Muscle of leg (tissue), 16 donors: ENCODE measurements at places on chromosomes 5 and 9. TPM values are rescaled to one million over a fixed set of nuclear protein-coding genes. Genes with fewer than 3 reads are reported as not detected.
A peak's percentile ranks its signal among the peaks of the same experiment; 100 is the strongest.

DNA sequence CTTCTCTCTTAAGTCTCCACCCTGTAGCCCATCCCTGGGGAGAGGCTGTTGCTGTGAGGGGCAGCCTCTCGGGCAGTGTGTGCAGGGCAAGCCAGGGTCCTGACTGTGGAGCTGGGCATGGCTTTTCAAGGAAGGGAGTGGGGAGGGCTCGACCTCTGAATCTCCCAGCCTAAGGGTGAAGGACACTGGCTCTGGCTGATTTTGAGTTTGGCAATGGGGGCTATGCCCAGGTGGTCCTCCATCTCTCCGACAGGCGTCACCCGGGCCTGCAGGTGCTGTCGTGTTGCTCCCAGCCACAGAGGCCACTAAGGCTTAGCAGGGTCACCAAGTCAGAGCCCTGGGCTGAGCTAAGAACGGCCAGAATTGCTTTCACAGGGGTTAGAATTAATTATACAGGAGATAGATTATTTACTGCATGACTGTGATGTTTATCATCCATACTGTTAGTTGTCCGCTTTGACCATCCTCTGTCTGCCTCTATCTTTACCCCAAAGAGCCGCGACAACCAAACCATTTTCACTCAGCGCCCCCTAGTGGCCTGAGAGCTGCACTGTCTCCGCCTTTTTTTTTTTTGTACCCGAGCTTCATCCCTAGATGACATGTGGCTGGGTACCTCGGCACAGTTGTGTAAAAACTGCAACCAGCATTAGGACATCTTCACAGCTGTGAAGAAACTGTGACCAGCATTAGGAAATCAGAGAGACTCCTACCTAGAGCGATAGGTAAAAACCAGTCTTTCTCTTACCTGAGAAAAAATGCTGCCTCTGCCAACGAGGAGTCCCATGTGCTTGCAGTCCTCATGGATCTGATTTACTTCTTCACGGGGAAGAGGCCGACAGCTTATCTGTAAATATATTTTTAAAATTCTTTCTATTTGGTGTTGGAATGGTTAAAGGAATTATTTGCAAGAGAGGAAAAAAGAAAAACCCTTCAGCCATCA is 44.5 kb downstream of the AGXT2 start:
- peak; percentile 53 for DNase-seq

GRCh38 chr5:152369298-152369697 is 35.8 kb downstream of the NMUR2 start:
- no peak for DNase-seq

GRCh38 chr5:150067405-150067960 is 18.9 kb downstream of the CSF1R start:
- DNase-seq, result no peak

DNA sequence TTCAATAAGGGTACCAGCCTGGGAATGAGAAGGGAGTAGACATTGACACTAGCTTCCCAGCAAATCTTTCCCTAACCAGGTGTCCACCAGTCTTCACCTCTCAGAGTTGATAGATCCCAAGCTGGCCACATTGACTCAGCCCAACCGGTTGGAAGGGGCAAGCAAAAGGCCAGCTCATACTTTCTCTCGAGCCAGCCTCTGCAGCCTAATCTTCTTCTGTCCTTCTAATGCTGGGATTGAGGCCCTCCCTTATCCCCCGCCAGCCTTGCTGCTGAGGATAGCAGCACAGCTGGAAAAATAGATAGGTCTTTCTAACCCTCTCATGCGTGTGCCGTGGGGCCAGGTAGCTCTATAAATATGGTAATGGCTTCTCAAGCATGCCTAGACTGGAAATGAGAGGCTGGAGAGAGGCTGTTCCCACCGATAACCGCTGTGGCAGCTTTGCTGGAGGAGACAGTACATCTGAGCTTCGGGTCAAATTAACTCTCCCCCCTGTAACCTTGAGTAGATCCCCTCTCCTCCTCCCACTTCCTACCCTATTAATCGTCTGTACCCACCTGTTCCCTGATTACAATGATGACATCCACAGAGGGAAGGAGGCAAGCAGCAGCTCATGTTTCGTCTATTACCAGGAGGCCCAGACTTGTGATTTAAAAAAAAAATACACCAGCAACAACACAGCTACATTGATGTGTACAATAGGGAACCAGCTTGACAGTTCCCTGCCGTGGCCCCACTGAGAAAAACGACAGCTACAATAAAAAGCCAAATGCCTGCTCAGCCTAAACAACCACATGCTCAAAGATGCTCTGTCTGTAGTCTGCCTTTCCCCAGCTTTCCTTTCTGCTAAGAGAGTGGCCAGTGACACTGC is 219.9 kb upstream of the BRINP1 start:
- no peak for DNase-seq

- DNase-seq, result peak; percentile 44
These were observed 29.9 kb upstream of the C7 start for GRCh38 chr5:40879163-40879942.

DNA sequence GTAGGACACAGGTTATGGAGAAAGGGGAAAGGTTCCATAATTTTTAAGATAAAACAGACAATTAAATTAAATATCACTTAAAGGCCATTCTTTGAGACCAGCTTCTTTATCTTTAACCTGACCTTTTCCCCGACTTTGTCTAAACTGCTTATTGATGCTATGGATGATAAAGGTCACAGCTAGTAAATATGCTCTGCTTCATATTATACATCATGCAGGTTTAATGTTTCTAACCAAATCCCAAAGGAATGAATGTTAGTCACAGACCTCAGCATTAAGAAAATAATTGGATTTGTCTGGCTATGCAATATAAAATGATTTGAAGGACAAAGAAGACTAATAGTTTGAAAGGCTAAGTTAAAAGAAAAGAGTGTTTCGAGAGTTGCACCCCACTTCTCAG is 147.6 kb downstream of the ST8SIA4 start:
- no peak for DNase-seq

The LPAR1 gene
- 59.7 TPM for total RNA-seq

The PCA3 gene
- 0.58 TPM for total RNA-seq
